GM23248 (cell line): ENCODE measurements at places on chromosomes 5 and 9. TPM values are rescaled to one million over a fixed set of nuclear protein-coding genes. Genes with fewer than 3 reads are reported as not detected.

- DNase-seq, result no peak
- H3K4me3 ChIP-seq, result no peak overlapping the region
- H3K27me3 ChIP-seq, result no peaks in the 10 kb centered on the region
- no peak overlapping the region for H3K27ac ChIP-seq
These were observed 160.6 kb downstream of the COL23A1 start for GRCh38 chr5:178429491-178430185.

GRCh38 chr5:53265043-53265442 lies 155.5 kb upstream of the MOCS2 start:
- H3K36me3 ChIP-seq, result no peaks in the 10 kb centered on the region
- no peak overlapping the region for H3K27ac ChIP-seq
- H3K27me3 ChIP-seq, result no peaks in the 10 kb centered on the region
- no peak overlapping the region for H3K4me3 ChIP-seq
- 0 out of 2 replicates have a peak, but pooled peaks cover 5% of the 10 kb centered on the region for H3K4me1 ChIP-seq

Gene CNTNAP3
- total RNA-seq, result not detected in 2 replicates

DNA sequence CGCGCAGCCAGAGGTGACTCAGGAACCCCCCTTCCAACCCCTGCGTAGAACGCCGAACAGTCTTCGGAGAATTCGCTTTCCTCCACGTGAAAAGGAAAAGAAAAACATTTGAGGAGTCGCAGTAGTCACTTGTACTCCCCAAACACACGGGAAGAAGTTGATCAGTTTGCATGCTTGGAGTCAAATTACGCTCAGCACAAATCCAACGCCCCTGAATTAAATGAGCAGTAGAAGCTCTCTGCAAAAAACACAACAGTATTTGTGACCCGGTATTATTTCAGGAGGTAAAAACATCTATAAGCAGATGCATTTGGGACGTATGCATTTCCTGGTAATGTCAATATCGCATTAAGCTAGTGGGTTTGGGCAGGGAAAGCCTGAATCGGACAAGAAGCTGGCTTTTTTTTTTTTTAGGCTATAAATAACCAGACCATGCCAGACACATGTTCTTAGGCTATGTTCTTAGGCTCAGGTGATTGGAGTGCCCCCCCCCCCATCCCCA lies 854 bp upstream of the ARL15 start:
- H3K27me3 ChIP-seq, result no peaks in the 10 kb centered on the region
- no peak overlapping the region for H3K27ac ChIP-seq
- peak overlapping the region; percentile 86 for H3K4me3 ChIP-seq
- no peaks in the 10 kb centered on the region for H3K36me3 ChIP-seq
- H3K4me1 ChIP-seq, result peaks cover 9% of the 10 kb centered on the region; the same call in 1 of the 2 replicates
- DNase-seq, result peak; percentile 52

Gene MYOZ3
- 0.13 and 0.32 TPM in 2 replicates for total RNA-seq

- no peak for DNase-seq
- no peaks in the 10 kb centered on the region for H3K4me1 ChIP-seq
- H3K27me3 ChIP-seq, result no peaks in the 10 kb centered on the region
These were observed 582.2 kb downstream of the KIF4B start for GRCh38 chr5:155595791-155596190.

Gene OCLN
- 0.76 and 1.7 TPM in 2 replicates for total RNA-seq

DNA sequence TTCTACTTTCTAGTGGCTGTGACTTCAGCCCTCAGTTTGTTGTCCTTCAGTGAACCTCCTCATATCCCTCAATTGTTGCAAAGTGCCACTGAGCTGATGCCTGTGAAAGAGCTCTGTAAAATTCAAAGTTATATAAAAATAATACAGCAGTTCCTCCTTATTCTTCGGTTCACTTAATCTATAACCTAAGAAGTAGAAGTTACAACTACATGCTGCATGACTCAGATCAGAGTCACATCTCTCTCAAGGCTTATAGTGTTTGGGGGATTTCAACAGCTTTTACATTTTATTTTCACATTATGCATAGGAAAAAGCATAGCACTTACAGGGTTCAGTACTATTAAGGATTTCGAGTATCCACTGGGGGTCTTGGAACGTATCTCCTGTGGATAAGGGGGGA lies 25.1 kb upstream of the GCNT1 start:
- no peak overlapping the region for H3K27ac ChIP-seq
- no peak overlapping the region; the same call in 1 of the 2 replicates for H3K4me3 ChIP-seq
- DNase-seq, result peak; percentile 76
- no peaks in the 10 kb centered on the region for H3K27me3 ChIP-seq
- H3K36me3 ChIP-seq, result no peaks in the 10 kb centered on the region
- peaks cover 9% of the 10 kb centered on the region; the same call in 1 of the 2 replicates for H3K4me1 ChIP-seq

Gene PRR16
- total RNA-seq, result 32.5 and 33.0 TPM in 2 replicates

Gene CCDC183
- 0.76 TPM in 1 of 2 replicates, not detected in the other for total RNA-seq

- H3K4me1 ChIP-seq, result peaks cover 9% of the 10 kb centered on the region; the same call in 1 of the 2 replicates
- no peaks in the 10 kb centered on the region for H3K36me3 ChIP-seq
- DNase-seq, result peak; percentile 40
- H3K4me3 ChIP-seq, result no peak overlapping the region
These were observed 253.8 kb downstream of the CRB2 start for GRCh38 chr9:123609844-123610243.

DNA sequence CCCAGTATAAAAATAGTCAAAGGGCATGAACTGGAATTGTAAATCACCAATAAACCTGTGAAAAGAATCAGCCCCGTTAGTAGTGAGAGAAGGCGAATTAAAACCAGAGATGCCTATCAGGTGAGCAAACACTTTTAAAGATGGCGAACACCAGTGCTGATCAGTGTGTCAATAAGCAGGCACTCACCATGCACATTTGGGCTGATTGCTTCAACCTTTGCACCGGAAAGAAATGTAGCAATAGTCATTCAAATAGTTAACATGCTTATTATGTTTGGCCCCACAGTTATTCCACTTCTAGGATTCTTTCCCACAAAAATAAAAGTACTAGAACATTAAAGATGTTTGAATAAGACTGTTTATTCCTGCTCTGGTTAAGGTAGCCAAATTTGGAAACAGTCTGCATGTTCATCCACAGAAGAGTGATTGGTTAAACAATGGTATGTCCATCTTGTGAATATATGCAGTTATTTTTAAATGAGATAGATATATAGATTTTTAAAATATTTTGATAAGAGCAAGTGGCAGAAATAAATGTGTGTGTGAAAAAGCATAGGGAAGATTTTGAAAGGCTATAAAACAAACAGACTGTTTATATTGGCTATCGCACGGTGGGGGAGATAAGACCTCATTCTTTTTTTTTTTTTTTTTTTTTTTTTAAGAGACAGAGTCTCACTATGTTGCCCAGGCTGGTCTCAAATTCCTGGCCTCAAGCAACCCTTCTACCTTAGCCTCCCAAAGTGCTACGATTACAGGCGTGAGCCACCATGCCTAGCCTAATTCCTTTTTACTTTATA lies 112.2 kb downstream of the PIP5K1B start:
- no peak overlapping the region for H3K27ac ChIP-seq
- H3K4me3 ChIP-seq, result no peak overlapping the region
- no peaks in the 10 kb centered on the region for H3K4me1 ChIP-seq
- H3K27me3 ChIP-seq, result no peaks in the 10 kb centered on the region; the same call in 1 of the 2 replicates

Gene KIF3A
- 6.8 TPM in 2 replicates for total RNA-seq
